Stimulated activated CD8-positive, alpha-beta memory T cell treated with anti-CD3 and anti-CD28 coated beads, Interleukin-2, amount 100 ng/mL, for 48 hours (primary cell): ENCODE measurements at places on chromosomes 4 and X.

DNA sequence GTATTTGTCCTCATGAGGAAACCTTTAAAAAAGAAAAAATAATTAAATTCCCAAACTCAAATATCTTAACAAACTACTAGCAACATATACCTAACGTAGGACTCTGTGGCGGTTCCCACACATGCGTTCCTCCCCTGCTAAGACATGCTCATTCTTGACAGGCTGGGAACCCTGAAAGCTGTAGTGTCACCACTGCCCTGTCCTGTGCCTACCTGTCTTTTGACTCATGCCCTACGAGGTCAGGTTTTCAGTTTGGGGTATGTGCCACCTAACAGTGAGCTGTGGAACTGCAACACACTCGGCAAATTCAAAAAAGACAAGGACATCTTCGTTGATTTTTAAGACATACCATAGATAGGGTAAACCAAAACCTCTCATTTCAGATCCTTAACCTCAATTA is 17.8 kb downstream of the IDS start:
- no peak for DNase-seq

DNA sequence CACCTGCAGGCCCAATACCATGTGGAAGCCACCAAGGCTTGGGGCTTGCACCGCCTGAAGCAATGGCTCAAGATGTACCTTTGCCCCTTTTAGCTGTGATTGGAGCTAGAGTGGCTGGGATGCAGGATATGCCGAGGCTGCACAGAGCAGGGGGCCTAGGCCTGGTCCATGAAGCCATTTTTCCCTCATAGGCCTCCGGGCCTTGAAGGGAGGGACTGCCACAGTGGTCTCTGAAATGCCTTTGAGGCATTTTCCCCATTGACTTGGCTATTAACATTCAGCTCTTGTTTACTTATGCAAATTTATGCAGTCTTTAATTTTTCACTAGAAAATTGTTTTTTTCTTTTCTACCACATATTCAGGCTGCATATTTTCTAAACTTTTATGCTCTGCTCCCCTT is 203.2 kb upstream of the HHIP start:
- no peak for DNase-seq

GRCh38 chr4:80576796-80577195 is 241.3 kb downstream of the CFAP299 start:
- DNase-seq, result no peak

DNA sequence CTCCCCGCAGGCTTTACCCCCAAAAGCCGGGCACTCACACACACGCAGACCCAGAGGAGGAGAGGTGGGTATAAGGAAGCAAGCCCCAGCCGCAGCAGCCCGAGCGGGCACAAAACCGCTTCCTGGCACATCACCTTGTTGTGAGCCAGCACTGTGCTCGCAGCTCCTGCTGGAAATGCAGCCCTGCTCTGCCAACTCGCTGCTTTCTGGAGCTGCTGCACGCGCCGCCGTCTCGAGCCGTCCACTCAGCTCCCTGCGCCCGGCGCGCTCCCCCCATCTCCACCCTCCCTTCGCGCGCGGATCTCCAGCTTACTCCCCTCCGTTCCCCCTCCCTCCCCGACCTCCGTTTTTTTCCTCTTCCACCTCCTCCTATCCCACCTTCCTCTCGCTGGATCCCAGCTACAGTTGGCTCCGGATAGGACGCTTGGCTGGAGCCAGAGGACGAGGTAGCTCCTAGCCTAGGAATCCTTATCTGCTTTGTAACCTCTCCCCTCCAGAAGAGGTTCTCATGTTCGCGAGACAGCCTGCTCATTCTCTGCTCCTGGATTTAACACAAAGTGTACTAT is at the start of gene SPOCK3:
Gene SPOCK3, minus strand, starts transcription at position 179 of the 566 bp plus-strand sequence.
- DNase-seq, result no peak

DNA sequence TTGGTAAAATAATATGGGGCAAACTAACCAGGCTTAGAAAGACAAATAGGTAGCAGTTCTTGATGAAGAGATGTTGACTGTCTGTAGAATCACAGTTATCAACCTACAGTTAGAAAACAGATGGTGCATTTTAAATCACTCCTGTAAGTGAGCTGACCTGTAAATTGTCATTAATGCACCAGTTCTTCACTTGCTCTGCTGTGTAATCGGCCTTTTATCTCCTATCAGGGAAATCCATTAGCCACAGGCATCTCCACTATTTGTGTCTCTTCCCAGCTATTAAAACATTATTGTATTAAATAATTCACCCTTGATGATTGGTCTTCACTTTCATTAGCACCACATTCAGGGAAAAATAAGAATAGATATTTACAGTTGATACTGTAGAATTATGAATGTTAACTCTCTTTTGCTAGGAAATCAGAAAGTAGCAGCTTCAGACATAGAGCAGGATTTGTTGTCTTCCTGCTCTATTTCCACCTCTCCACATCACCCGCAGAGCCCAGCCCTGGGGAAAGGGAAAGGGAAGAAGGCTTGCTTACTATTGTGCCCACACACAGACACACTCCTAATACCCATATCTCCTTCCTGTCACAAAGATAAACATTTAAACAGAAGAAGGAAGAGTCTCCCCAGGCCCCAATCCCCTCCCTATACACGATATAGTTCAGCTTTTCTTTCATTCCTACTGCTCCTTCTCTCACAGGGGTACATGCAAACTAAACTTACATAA is 97.1 kb downstream of the REELD1 start:
- DNase-seq, result no peak

GRCh38 chrX:79462458-79462857 is 95.3 kb upstream of the ITM2A start:
- DNase-seq, result no peak
